ENCODE measurements at places on chromosomes 5 and 9.
A peak's percentile ranks its signal among the peaks of the same experiment; 100 is the strongest.

GRCh38 chr5:154377754-154378533 is 67.9 kb upstream of the SAP30L start:
- no peak for DNase-seq

DNA sequence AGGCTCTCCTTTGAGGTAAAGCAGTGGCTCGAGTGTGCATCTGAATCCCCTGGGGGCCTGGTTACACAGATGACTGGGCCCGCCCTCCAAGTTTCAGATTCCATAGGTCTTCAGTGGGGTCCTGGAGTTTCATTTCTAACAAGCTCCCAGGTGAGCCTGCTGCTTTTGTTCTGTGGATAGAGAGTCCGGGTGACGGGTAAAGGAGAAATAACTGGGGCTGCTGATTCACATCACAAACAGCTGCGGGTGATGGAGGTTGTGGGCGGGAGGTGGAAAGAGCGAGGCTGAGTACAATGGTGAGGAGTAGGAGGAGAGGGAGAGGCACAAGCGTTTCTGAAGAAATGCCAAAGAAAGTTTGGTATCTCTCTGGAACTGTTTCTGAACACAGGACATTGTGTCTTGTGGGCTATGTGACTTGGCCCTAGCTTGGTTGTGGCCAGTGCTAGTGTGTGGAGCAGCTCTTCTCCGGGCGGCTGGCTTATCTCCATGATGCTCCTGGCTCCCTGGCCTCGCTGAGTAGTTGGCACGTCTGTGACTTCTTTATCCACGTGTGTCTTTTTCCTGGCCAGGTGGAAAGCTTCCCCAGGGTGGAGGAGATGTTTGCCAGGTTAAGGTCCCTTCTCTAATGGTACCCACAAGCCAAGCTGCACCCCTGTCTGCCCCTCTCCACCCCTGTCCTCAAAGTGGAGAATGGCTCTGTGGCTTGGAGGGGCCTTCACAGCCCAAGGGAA is 61.7 kb downstream of the HSPA4 start:
- DNase-seq = peak; percentile 82

DNA sequence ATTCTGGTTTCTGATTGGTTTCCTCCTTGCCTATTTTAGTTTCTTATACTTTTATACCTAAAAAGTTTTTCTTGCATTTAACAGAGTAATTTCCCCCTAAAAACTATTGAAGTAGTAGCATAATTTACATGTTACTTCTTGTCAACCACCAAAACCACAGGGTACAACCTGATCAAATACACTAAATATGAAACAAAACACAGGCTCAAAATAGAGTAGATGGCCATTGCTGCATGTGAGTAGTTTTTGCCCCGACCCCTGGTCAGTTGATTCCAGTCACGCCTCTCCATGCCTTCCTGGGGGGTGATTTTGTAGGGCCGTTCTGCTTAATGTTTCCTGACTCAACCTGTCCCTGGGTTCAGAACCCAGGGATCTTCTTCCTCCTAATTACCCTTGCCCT is 101.8 kb downstream of the TLE4 start:
- no peak for DNase-seq

GRCh38 chr5:179295778-179296149 is 49.5 kb downstream of the ADAMTS2 start:
- DNase-seq = no peak

DNA sequence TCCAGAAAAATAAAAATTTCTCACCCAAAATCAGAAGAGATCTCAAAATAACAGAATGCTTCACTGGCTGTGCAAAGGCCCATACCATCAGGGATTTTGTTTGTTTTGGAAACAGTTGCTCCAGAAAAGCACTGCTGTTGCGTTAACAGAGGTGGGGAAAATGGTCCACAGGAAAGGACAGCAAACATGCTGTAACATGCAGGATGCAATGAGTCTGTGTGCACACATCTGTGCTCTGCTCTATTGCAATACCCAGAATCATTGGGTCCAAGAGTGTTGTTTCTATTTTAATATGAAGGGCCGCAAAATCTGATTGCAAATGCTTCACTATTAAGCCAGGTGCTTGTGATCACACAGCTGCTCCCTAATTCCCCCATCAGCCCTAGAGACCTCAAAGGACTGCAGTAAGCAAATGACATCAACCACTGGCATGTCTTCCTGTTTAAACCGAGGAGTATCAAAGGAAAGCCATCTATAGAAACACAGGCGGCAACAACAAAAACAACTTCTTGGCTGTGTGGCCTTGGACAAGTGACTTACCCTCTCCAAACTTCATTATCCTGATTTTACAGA is 141.0 kb downstream of the DCP2 start:
- DNase-seq = no peak

GRCh38 chr5:52748590-52748989 is 39.1 kb upstream of the ITGA1 start:
- DNase-seq = no peak

GRCh38 chr5:10400411-10400810 is 41.3 kb upstream of the ROPN1L start:
- DNase-seq = peak; percentile 43

GRCh38 chr5:16881251-16881650 is 54.8 kb downstream of the MYO10 start:
- DNase-seq = no peak

- DNase-seq = no peak
Measured at GRCh38 chr5:102893942-102894341, 138.8 kb downstream of the PAM start.

DNA sequence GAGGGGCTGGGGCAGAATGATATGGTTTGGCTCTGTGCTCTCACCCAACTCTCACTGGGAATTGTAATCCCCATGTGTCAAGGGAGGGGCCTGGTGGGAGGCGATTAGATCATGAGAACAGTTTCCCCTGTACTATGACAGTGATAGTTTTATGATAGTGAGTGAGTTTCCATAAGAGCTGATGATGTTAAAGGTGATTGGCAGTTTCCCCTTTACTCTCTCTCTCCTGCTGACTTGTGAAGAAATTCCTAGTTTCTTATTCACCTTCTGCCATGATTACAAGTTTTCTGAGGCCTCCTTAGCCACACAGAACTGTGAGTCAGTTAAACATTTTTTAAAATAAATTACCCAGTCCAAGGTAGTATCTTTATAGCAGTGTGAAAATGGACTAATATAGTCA is 120.4 kb upstream of the CDH9 start:
- no peak for DNase-seq

GRCh38 chr9:127083138-127083980 is 39.1 kb downstream of the ANGPTL2 start:
- DNase-seq = no peak

- no peak for DNase-seq
Measured at GRCh38 chr5:157541447-157542118, 34.0 kb downstream of the ADAM19 start.

GRCh38 chr9:121886759-121887485 is 206.2 kb downstream of the TTLL11 start:
- no peak for DNase-seq

GRCh38 chr9:125932012-125932411 is 184.8 kb downstream of the PBX3 start:
- DNase-seq = peak; percentile 54

- no peak for DNase-seq
Measured at GRCh38 chr9:2810420-2811075, 33.3 kb downstream of the PUM3 start.

DNA sequence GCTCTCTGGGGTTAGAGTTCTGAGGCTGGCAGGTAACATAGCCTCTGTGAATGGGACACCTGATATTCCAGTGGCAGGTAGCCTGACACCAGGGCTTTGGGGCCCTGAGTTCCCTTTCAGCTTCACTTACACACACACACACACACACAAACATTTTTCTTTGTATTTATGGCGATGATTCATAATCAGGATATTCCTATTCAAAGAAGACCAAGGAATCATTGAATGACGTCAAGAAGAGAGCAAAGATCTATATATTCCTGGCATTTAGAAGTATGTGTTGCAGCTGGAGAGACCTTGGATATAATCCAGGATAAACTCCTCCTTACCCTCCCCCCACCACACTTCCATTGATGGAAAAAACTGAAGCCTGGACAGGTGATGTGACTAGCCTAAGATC is 7.9 kb upstream of the ENTREP1 start:
- no peak for DNase-seq

GRCh38 chr5:140043508-140043872 is 391 bp upstream of the NRG2 start:
- peak; percentile 52 for DNase-seq

GRCh38 chr9:87167161-87167560 is 219.9 kb upstream of the GAS1 start:
- no peak for DNase-seq

DNA sequence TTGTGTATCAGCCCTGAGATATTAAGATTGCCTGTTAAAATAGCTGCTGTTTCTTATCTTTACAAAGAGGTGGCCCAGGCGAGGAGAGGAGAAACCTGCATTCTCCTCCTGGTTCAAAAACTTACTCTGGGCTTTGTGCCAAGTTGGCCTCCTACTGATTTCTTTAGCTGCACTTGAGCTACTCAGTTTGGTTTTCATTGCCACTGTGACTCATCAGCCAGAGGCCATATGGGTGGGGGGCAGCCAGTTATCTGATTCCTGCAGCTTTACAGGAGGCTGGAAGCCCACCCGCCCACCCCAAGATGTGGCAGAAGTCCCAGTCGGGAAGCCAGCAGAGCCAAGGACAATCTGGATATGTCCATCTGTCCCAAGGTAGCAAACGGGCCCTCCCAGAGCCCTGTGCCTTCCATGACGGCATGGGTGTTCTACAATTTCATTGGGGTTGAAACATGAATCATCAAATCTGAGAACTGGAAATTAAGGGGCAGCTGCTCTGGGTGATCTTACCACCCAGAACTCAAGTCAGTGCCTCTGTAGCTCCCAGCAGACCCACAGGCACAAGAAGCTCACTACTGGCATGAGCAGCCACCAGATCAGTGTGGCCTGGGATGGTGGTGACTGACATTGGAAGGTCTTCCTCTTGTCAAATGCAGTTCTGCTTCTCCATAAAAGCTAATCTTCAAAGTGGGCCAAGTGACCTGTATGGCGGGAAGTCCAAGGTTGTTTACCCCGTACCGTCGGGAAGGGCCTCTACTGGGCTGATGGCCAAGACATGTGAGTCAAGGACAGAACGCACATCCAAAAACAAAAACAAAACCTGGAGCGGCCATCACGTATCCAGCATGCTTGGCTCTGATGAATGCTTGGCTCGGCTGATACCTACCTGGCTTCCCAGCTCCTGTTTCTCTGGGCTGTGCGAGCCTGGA is 15.6 kb downstream of the FCN2 start:
- DNase-seq = peak; percentile 37

GRCh38 chr9:136762915-136763648 is 1.2 kb downstream of the LCN15 start:
- DNase-seq = no peak

DNA sequence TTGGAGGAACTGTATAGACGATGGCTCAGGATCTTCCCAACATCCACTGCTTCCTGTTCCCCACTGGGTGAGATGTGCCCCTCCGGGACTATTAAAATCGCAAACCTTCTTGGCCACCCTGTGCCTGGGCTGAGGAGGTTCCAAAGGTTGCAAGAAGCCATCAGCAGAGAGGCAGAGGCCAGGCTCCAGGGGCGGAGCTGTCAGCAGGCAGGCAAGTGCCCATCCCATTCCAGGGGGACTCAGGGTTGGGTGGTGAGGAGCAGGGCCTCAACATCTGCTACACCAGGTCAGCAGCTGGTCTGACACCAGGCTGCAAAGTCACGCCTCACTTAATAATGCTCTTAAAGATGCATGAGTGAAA is 2.2 kb downstream of the BTNL3 start:
- DNase-seq = no peak

DNA sequence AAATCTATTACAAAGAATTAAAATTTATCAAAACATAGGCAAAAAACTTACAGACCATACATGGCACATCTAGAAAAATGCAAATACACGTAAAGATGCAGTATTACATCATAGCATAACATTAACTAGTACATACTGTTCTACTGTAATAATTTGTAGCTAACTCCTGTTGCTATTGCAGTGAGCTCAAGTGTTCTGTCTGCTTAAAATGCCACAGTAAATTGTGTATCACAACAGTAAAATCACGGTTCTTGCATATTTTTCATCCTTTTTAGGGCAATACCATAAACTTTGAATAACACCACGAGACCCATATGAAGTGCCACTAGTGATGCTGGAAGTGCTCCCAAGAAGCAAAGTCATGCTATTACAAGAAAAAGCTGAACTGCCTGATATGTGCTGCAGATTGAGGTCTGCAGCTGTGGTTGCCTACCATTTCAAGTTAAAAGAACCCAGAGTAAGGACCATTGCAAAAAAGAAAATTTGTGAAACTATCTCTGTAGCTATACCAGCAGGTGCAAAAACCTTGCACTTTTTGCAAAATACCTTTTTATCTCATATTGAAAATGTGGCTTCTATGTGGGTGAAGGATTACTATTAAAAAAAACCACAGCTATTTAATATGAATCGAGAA is 14.2 kb downstream of the HOMER1 start:
- no peak for DNase-seq

- no peak for DNase-seq
Measured at GRCh38 chr5:148484651-148485050, 100.9 kb downstream of the FBXO38 start.

GRCh38 chr5:84622461-84622860 is 237.8 kb upstream of the EDIL3 start:
- no peak for DNase-seq

GRCh38 chr5:54383941-54384340 is 71.6 kb upstream of the HSPB3 start:
- no peak for DNase-seq
